T47D (cell line): ENCODE measurements at places on chromosomes 2 and 18.

GRCh38 chr2:9971105-9971818 lies 19.8 kb downstream of the GRHL1 start:
- no peak for DNase-seq

DNA sequence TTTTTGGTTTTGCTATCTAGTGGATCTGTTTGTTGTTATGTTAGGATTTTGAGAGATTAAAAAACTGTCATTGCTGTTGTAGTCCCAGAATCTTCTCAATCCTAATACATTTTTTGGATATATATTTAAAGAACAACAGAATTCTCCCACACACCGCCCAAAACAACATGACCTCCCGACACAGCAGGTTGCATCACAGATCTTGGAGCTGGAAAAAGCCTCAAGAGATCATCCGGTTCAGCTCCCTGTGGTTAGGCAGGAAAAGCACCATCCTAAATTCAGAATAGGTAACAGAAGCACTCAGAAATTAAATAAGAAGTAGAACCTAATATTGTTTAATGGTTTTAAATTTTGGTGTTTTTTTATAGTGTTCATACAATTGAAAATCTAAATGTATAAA lies 251.4 kb upstream of the STON1 start:
- DNase-seq = no peak

GRCh38 chr18:54975598-54975997 lies 16.3 kb upstream of the CCDC68 start:
- DNase-seq = no peak

DNA sequence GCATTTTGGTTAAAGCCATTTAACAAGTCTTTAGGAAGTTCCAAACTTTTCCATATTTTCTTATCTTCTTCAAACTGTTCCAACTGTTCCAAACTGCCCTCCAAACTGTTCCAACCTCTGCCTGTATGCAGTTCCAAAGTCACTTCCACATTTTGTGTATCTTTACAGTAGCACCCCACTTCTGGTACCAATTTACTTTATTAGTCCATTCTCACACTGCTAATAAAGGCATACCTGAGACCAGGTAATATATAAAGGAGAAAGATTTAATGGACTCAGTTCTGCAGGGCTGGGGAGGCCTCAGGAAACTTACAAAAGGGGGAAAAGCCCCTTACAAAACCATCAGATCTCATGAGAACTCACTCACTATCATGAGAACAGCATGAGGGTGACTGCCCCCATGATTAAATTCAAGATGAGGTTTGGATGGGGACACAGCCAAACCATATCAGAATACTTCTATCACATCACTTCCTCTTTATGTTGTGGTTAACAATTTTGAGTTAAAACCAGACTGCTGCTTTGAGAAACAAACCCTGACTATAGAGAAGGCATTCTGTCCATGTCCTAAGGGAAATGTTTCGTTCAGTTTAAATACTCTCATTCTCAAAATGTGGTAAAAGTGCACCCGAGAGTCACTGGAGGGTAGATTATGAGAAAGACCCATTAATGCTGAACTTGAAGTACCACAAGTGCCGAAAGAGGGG lies 11.0 kb downstream of the IL18R1 start:
- no peak for DNase-seq

DNA sequence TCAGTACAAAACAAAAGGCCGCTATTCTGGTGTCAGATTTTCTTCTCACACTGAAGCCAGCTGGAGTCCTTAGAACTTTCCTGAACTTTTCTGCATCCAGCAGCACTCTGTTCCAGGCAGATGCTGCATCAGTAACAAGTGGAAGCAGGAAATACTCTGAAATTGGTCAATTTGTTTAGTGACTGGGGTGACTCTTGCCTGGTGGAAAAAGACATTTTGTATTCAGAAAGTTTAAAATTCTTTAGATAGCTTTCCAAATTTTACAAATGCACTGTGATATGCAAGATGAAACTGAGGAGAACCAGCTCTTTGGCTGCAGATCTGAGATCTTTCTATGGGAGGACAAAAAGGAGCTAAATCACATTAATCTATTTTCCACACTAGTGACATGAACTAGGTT lies 385.7 kb downstream of the NRXN1 start:
- DNase-seq = no peak

GRCh38 chr18:58495634-58496033 lies 133.3 kb downstream of the ALPK2 start:
- no peak for DNase-seq

- no peak for DNase-seq
These were observed 645 bp downstream of the KCTD18 start for GRCh38 chr2:200509235-200509611.

GRCh38 chr2:36438449-36438977 lies 82.9 kb downstream of the CRIM1 start:
- no peak for DNase-seq

DNA sequence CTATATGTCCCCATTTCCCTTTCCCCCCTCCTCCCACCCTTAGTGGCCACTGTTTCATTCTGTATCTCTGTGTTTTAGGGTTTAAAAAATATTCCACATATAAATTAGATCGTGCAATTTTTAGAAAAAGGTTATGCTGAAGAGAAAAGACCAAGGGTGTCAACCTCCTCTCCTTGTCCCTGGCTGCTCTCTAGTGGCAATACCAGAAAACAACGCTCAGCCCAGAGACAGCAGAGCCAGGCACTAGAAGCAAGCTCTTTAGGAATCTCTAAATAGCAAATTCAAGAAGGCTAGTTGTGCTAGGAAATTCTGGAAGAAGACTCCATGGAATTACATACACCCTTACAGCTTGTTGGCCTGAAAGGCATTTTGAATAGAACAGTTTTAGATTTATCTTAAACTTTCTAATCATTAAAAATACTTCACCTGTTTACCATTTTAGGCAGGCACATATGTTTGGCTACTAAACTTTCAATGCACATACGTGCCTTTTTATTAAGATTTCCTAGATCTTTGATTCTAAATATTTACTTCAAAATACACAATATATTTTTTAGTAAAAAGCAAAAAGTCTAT lies 35.1 kb upstream of the RASGRP3 start:
- DNase-seq = peak; percentile 65

DNA sequence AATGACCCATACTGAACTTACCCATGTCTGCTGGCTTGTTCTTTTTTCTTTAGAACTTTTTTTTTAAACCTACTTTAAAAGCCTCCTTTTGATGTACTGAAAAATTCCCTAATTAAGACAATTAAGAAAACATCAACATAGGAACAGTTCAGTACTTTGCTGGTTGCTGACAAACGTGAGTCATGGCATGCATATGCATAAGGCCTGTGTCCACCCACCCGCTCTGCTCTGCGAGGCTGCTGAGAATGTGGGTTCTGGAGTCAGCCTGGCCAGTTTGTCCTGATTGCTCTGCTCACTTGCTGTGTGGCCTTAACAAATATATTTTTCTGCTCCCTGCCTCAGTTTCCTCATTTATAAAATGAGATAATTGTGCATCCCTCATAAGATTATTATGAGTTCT lies 27.3 kb downstream of the LAMA3 start:
- DNase-seq = no peak

DNA sequence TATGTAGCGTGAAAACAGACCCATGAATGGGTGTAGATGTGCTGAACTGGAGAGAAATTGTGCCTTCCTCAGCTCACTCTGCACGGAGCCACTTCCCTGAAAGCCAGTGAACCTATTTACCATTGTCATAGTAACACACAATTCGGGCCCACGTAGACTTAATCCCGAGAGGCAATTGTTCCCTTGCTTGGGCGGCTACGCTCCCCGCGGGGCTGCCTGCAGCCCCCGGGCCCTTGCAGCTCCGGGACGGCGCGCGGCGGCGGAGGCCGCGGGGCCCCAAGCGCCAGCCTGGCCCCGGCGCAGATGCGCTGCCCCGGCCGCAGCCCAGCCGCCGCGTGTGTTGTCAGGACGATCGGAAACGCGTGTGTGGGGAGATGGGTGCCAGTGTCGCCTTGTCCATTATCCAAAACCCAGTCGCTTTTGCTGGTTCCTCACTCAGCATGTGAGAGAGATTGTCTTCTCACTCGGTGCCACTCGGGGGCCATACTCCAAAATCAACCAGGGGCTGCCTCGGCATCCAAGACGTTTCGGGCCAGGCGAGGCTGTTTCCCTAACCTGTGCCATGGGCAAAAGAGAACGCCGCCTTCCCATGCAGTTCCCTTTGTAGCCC lies 17.9 kb upstream of the LRRTM1 start:
- DNase-seq = no peak

GRCh38 chr2:238286551-238286950 lies 1.9 kb downstream of the PER2 start:
- DNase-seq = no peak

GRCh38 chr2:161373942-161374341 lies 42.2 kb upstream of the TBR1 start:
- DNase-seq = no peak

DNA sequence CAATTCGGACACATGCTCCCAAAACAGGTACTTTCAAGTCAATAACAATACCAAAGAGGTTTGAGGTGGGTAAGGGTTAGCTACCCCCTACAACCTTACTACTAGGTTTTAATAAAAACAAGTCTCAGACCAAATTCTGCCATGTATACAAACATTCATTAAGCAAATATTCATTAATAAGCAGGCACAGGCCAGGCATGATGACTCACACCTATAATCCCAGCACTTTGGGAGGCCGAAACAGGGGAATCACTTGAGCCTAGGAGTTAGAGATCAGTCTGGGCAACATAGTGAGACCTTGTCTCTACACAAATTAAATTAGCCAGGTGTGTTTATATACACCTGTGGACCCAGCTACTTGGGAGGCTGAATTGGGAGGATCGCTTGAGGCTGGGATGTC lies 11.7 kb upstream of the ELAC1 start:
- DNase-seq = no peak

DNA sequence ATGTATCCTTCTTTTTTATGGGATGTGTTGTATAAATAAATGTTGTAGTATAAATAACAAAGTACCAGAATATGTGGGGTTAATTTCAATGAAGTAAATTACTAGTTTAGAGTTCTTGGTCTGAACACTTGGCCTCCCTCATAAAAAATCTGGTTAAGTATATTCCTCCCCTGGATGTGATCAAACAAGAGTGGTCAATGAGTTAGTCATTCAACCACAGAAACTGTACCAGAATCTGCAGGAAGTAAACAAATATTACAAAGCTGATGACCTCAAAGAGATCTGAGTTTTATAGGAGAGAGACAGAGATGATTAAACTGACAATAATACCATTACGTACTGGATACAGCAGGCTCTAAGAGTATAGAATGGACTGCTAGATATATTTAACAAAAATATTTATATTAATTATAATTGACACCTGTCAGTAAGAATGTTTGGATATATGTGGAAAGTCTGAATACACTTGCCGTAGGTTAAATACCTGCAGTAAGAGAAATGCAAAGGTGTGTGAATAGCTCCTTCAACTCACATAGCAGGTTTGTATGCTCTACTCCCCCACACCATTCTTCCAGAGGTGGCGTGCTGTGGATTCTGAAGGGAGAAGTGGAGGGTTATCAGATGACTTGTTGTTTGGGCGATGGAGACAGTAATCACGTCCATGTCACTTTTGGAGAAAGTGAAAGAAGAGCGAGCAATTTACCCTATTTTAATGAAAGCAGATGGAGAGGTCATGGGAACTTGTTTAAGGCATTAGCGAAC lies 108.3 kb upstream of the LRATD1 start:
- peak; percentile 30 for DNase-seq

DNA sequence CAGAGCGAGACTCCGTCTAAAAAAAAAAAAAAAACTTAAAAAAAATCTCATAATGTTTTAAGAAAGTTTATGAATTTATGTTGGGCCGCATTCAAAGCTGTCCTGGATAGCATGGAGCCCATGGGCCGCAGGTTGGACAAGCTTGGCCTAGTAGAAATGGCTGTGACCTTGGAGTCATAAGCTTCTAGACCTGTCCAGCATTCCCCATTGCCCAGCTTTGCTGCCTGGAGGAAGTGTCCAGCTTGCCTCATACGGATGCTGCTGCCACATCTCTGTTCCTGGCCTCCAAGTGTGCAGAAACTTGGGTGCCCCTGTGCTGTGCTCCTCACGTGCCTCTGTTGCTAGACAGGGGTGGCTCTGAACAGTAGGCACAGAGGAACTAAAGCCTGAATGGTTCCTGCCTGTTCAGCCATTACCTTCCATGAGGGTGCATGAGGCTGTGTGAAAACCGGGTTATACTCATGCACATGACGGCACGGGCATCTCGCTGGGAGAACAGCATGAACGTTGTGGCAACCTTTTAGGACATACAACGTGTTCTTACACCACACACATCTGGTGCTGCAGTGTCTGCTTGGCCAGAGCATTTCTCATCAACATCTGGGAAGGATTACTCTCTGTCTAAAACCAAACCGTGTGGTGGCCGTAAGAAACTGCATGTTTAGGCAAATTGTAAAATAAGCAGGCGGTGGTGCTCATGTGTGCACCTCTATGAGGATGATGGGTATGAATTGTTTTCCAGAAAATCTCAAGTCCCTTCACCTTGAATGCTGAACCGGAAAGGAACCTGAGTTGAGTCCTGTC lies 38.2 kb downstream of the FHOD3 start:
- no peak for DNase-seq

- DNase-seq = no peak
These were observed 15.8 kb downstream of the PMAIP1 start for GRCh38 chr18:59915606-59916005.

- DNase-seq = no peak
These were observed 97.3 kb upstream of the STK39 start for GRCh38 chr2:168344706-168345105.

DNA sequence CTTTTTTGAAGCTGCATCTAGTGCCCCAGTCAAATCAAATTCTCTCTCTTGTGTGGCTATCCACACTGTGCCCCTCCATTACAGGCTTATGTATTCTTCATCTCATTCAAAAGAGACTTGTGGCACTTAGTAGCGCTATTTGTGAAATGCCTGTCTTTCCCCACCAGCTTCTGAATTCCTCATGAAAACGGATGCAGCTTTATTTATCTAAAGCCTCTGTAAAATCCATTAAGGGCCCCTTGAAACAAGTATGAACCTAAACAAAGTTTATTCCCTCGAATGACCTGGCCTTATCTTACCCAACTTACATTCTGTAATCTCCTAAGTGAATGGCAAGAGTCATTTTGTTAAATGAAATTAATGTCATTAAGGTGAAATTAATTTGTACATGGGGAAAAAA lies 417.4 kb upstream of the PIK3C3 start:
- no peak for DNase-seq

DNA sequence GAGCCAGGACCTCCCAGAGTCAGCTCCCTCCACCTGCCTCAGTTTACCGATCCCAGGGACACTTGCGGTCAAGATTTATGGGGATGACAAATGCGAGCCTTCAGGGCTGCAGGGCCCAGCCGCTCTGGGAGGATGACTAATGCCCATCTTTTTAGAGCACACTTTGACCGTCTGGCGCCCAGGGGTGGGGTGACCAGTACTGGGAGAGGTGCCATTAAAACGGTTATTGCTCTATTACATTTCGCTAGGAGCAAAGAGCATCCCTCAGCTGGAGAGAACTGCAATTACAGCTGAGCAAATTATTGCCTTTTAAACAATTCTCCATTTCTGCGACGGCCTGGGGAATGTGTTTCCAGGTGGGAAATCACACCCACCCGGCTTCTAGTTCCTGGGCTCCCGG lies 42.6 kb upstream of the HPCAL1 start:
- DNase-seq = no peak

DNA sequence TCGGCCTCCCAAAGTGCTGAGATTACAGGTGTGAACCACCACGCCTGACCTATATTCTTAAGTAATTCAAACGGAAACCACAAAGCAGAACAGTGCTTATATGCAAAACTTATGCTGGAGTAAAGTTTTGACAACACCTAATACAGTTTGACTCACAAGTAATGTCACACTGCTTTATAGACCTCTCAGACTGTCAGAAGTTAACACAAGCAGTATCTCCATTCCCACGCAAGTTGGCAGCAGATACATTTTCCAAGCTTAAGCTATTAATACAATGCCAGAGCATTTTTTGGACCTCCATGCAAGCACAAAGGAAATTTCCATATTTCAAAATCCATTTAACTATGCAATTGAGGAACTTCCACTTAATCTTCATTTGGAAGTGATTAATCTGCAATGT lies 21.0 kb upstream of the SANBR start:
- DNase-seq = no peak
